Cerebellar nuclear complex (tissue), 1 donor: ENCODE measurements at places on chromosomes 16 and 17.

DNA sequence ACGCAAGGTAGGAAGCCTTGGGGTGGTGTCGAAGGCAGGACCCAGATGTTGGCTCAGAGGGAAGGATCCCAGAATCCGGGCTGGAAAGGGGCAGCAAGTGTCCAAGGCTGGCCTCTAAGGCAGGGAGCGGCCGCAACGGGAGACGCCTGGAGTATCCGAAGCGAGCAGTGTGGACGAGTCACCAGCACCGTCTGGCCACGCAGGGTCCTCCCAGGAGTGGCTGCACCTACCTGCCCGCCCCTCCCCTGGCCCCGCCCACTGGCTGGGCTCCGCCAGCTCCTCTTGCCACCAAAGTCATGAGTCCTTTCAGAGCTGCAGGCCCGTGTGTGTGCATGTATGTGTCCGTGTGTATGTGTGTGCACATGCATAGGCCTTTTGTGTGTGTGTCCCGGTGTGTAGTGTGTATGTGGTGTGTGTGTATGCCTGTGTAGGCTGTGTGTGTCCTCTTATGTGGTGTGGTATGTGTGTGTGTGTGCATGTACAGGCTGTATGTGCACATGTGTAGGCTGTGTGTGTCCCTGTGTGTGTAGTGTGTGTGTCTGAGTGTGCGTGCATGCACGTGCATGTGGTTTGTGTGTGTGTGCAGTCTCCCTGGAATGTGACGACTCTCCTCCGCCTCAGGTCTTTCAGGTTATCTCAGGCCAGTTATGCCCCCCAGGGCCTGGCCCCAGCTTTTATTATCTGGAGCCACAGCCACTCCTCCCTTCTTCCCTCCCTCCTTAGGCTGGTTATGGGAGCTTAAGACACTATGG is at the start of gene PRSS8:
Gene PRSS8, minus strand, starts transcription at position 193 of the 752 bp plus-strand sequence. CDS start 229 bp downstream, outside the sequence.
- DNase-seq: no peak

GRCh38 chr17:39393736-39394135 is 7.7 kb downstream of the FBXL20 start:
- DNase-seq: no peak

DNA sequence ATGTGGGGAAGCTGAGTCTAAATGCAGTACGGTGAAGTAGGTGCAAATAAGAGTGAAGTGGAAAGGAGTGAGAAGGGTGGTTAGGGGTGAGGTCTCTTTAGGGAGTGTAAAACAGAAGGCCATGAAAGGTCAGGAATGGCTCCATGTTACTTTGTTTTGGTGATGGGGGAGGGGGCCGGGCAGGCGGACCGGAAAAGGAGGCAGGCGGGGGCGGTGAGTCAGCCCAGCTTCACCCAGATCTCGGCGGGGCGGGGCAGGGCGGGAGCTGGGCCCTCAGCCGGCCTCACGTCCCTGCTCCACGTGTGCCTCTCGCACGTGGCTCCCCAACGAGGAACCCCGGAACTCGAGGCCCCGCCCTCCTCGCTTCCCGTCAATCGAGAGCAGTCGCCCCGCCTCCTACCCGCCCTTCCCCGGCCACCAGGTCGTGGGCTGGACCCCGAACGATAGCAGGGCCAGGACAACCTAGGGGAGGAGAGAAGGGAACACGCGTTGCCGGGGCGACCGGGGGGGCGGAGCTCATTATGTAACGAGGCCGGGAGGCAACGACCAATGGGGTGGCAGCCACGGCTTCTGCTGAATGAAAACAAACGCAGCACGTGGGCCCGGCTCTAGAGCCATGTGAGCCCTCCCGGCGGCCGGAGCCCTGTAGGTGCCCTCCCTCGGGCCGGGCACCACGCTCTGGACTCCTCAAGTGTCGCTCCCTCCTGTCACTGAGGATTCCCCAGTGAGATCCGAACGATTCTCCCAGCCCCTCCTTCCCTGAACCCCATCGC is 1.4 kb downstream of the NR1D1 start:
- peak; percentile 96 for DNase-seq

DNA sequence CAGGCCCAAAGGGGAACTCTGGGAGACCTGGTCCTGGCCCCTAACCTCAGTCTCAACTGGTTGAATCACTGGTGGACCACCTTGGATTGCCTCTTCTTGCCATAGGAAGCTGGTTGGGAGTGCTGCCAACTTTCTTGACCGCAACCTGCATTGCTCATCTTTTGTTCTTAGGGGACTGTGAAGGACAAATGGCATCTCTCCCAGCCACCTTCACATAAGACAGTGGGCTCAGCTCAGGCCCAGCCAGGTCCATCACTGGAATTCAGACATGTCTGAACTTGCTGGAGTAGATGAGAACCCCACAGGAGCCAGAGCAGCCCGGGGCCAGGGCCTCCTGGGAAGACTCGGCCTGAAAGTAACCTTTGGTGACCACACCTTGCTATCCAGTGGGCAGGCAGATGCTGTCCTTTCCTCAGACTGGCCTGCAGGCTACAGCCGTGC is 18.8 kb downstream of the ADORA2B start:
- no peak for DNase-seq

GRCh38 chr16:74455619-74456289 is 34.5 kb upstream of the CLEC18B start:
- DNase-seq: no peak

GRCh38 chr17:77209330-77209748 is 68.6 kb downstream of the SEC14L1 start:
- DNase-seq: no peak

DNA sequence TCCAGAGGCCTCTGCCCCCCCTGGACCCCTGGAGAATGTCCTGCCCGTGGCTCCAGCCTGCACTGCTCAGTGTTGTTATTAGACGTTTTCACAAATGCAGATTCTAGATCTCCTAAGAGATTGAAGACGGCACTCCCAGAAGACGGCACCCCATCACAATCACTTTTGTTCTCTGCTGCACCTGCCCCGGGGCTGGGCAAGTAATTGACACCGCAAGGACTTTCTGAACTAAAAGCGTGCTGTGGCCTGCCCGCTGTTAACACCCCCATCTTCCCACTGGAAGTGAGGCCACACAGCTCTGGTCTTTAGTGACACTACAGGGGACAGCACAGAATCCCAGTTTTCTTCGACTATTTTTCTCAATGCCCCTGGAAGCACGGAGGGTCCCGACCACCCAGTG is 256.9 kb downstream of the ENGASE start:
- DNase-seq: no peak

DNA sequence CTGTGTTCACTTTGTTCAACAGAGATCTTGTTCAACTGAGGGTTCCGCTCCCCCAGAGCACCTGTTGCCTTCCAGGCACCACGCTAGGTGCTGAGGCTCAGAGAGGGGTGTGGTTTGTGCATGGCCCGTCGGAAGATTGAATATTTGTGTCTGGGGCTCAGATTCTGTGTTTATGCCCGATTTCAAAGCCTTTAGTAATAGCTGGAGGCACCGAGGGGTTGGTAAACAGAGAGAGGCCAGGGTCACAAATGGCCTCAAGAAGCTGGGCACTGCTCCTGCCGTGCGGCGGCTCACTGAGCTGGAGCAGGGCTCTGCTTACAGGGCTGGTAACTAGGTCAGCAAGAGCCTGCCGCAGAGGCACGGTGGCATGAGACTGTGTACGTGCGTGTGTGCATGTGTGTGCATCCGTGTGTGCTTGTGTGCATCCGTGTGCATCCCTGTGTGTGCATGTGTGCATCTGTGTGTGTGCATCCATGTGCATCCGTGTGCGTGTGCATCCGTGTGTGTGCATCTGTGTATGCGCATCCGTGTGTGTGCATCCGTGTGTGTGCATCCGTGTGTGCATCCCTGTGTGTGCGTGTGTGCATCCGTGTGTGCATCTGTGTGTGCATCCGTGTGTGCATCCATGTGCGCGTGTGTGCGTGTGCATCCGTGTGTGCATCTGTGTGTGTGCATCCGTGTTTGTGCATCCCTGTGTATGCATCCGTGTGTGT is 5.4 kb downstream of the ITGAE start:
- no peak for DNase-seq

- DNase-seq: no peak
Measured at GRCh38 chr16:80720804-80721371, 83.5 kb downstream of the CDYL2 start.

GRCh38 chr17:45114117-45114932 is 18.0 kb downstream of the PLCD3 start:
- DNase-seq: no peak

- DNase-seq: no peak
Measured at GRCh38 chr16:48833461-48833860, 223.5 kb upstream of the N4BP1 start.

DNA sequence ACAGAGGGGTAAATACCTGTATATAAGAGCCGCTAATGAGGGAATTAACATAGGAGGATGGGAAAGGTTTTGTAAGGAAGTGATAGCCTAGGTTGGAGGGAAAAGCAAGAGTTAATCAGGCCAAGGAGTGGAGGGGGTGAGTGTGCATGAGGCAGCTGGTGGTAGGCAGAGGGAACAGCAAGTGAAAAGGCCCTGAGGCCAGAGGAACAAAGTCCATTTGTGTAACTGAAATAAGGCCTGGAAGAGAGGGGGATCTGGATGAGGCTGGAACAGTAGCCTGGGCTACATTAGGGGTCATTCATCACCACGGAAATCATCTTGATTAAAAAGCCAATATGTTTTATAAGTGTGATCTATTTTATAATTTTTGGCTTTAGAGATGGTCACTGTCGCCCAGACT is 45.7 kb downstream of the FZD2 start:
- DNase-seq: no peak

- no peak for DNase-seq
Measured at GRCh38 chr16:81668243-81669097, 110.6 kb upstream of the PLCG2 start.

DNA sequence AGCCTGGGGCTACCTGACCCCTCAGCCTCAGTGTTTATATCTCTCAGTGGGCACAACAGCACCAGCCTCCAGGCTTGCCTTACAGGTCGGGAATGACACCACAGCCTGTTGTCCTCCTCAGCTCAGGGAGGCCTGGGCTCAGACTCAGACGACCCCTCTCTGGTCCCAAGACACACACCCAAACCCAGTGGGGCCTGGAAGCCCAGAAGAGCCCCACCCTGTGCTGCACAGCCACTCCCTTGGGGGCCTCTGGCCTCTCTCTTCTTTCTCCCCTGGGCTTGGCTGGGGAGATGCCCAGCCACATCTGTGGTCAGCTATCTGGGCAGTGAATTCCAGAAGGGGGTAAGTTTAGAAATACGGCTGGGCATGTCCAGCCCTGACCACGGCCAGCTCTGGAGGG is 2.4 kb downstream of the NATD1 start:
- DNase-seq: no peak

GRCh38 chr16:35862242-35862641 is 2402.8 kb downstream of the TP53TG3F start:
- no peak for DNase-seq

GRCh38 chr17:77322514-77323412 is 182.0 kb downstream of the SEC14L1 start:
- DNase-seq: no peak

DNA sequence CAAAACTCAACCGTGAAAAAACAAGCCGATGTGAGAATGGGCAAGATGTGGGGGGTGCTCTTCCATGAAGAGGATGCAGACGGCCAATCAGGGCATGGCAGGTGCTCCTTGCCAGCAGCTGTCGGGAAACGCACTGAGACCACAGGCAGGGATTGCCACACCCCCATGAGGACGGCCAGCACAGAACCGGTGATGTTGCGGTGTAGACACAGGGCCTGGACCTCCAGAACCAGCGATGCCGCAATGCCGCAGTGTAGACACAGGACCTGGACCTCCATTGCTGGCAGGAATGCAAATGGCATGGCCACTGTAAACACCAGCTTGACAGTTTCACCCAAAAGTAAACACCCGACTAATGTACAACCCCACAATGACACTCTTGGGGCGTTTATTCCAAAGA is 164.9 kb downstream of the BANP start:
- no peak for DNase-seq

DNA sequence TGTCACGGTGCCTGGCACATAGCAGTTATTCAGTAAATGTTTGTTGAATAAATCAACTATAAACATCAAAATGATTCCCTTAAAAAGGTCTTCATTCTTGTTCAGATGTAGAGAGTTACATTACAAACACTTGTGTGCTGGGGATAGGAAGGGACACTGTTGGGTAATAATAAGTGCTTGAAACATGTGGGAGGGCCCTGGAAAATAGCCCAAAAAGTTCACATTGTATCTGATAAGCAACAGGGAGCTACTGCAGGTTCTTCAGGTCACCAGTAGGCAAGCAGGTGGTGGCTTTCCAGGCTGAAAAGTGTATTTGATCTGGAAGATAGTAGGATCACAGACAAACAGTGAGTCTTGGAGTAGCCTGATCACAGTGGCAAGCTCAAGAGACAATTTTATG is 19.0 kb upstream of the ZNF652 start:
- no peak for DNase-seq

- no peak for DNase-seq
Measured at GRCh38 chr17:31068291-31068690, 26.5 kb upstream of the NF1 start.

GRCh38 chr16:55697867-55698266 is 42.1 kb downstream of the SLC6A2 start:
- DNase-seq: no peak
